GM18507 (cell line): ENCODE measurements at places on chromosomes 13 and 19.

- DNase-seq, result no peak
These were observed 56.2 kb upstream of the RFC3 start for GRCh38 chr13:33761740-33762139.

- DNase-seq, result no peak
These were observed 6.2 kb downstream of the TUBB4A start for GRCh38 chr19:6495947-6496346.

GRCh38 chr13:71493189-71493588 lies 373.8 kb downstream of the DACH1 start:
- no peak for DNase-seq

DNA sequence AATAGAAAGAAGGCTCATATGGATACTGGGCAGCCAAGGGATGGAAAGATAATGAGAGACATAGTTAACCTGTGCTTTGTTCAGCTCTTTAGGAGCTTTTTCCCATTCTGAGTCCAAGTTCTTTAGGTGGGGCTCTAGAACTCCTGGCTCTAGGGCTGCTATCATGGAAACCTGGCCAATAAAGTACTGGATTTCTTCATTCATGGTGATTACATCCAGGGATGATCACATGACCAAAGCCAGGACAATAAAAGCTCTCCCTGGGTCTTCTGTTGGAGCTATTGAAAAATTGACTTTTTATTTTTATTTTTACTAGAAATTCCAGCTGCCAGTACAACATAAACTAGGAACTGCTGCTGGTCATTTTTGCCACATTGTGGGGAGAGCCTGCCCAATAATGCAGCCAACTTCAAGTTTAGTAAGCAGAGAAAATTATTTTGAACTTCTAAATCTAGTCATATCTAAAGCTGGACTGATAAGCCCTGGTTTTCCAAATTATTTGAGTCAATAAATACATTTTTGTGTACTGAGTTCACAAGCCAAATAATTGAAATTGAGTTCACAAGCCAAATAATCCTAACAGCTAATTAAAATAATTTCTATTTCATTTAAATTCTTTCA lies 224.9 kb upstream of the STARD13 start:
- no peak for DNase-seq

DNA sequence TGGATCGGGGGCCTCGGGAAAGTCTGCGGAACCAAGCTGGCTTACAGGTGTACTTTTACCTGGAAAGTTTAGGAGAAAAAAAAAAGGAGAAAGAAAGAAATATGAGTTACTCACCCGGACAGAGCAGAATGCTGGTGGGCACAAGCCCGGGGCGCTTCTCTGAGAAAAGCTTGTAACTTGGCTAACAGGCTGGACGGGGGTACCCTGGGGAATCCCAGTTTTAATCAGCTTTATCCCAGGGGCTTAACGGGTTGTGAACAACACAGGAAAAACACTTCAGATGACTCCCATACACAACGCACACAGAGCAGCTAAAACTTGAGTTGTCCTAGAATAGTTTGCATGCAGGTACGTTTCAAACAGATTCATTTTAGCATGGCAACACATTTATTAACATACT lies 37.3 kb downstream of the KLF2 start:
- DNase-seq, result no peak

- no peak for DNase-seq
These were observed 2.2 kb upstream of the EPS15L1 start for GRCh38 chr19:16473875-16474392.

DNA sequence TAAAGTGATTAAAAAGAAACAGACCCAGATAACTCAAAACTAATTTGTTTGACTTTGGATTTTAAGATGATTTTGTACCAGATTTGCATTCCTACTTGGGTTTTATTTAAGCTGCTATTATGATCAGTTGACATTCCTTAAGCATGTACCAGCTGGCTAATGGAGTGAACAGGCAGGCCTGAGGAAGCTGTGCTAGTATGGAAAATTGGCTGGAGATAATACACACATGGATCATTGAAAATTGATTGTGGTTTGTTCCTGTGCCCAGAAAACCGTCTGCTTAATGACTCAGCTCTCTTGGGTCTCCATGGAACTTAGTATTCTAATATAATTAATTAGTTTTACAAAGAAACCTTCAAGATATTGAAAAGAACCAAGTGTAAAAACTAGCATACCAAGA lies 22.6 kb downstream of the POLR1D start:
- no peak for DNase-seq

DNA sequence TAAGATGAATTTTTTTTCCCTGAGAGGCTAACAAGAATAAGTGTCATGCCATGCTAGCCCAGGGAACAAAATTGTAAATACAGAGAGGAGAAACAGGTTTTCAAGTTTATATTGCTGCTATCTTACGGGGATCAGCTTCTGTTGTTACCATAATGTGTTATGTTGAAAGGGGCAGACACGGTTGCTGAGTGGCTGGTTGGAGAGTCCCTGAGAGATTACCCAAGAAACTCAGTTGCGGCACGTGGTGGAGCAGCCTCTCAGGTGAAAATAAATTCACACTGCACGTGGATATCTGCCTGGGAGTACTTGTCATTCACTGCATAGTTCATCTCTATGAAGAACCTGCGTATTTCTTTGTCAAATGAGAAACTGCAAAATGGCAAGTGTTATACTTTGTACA lies 293.6 kb downstream of the TDRD3 start:
- no peak for DNase-seq

DNA sequence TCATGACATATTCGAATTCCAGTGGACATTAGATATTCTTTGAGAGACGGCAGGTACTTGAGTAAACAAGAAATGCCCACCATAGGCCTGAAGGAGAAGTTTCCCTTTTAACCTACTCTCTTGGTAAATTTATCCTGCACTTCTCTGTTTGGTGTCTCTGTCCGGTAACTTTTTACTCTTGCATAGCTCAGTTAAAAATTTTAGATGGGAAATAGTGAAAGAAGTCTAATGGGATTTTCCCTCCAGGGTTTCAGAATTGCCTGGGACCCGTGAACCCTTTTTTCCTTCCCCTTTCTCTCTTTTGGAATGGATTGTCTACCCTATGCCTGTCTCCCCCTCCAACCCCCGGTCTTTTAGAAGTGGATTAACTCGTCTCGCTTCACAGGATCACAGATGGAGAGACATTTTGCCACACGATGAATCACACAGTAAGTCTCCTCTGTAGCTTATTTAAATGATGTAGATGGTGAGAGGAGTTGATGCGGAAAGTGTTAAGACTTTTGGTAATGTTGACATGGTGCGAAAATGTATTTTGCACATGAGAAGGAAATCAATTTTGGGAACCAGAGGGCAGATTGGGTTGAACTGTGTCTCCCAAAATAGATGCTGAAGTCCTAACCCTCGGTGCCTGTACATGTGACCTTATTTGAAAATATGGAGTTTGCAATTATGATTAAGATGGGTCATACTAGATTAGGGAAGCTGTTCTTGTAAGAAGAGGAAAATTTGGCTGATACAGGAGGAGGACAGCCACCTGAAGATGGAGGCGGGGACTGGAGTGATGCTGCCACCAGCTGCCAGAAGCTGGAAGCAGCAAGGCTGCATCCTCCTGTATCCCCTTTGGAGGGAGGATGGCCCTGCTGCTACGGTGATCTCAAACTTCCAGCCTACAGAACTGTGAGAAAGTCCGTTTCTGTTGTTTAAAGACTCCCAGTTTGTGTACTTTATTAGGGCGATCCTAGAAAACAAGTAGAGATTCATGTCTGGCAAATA lies 711 bp upstream of the MIPEP start:
- DNase-seq, result no peak

DNA sequence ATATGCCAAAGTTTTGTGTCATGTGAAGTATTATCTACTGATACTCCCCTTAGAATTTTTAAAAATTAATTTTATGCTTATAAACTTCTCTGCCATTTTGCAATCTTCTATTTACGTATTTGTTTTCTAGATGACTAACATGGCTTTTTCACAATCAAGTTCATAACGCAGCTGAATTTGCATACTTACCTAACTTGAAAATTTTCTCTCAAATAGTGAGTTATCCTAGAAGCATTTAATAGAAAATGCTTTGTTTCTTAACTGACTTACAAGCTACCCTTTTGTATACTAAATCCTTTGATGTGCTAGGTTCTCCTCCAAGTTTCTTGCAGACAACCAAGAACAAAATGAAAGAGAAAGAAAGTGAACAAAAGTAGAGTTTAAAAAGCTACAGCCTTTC lies 683.5 kb downstream of the LIG4 start:
- no peak for DNase-seq

DNA sequence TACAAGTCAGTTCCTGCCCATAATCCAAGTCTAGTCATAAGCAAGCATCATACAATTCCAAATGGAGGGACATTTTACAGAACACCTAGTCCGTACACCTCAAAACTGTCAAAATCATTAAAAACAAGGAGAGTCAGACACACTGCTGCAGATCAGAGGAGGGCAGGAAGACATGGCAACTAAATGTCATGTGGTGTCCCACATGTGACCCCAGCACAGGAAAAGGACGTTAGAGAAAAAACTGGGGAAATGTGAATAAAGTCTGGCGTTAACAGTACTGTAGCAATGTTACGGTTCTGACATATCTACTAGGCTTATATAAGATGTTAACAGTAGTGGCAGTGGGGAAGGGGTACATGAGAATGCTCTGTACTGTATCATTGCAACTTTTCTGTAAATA lies 2.3 kb downstream of the ZSCAN5A start:
- DNase-seq, result no peak

DNA sequence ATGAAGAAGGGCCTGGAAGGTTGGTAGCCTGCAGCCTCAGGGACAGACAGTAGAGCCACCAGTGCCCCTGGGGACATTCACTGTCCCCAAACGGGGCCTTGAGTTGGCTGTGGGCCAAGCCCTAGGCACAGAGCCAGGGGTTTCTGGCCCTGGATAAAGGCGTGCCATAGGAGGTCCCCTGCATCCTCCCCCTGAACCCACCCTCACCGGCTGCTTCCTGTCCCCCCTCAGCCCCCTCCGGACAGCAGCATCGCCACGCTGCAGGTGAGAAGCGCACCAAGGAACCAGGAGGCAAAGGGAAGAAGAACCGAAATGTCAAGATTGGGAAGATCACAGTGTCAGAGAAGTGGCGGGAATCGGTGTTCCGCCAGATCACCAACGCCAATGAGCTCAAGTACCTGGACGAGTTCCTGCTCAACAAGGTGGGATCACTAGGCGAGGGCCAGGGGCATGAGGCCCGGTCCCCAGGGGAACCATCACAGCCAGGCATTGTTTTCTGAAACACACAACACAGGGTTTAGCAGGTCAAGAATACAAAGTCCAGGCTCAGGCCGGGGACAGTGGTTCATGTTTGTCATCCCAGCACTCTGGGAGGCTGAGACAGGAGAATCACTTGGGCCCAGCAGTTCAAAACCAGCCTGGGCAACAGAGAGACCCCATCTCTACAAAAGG lies 14.6 kb upstream of the USE1 start:
- no peak for DNase-seq

GRCh38 chr13:36920616-36921185 lies 663 bp upstream of the SMAD9 start:
- no peak for DNase-seq

- DNase-seq, result peak; percentile 44
These were observed 49.8 kb upstream of the GTF3A start for GRCh38 chr13:27374650-27375049.

DNA sequence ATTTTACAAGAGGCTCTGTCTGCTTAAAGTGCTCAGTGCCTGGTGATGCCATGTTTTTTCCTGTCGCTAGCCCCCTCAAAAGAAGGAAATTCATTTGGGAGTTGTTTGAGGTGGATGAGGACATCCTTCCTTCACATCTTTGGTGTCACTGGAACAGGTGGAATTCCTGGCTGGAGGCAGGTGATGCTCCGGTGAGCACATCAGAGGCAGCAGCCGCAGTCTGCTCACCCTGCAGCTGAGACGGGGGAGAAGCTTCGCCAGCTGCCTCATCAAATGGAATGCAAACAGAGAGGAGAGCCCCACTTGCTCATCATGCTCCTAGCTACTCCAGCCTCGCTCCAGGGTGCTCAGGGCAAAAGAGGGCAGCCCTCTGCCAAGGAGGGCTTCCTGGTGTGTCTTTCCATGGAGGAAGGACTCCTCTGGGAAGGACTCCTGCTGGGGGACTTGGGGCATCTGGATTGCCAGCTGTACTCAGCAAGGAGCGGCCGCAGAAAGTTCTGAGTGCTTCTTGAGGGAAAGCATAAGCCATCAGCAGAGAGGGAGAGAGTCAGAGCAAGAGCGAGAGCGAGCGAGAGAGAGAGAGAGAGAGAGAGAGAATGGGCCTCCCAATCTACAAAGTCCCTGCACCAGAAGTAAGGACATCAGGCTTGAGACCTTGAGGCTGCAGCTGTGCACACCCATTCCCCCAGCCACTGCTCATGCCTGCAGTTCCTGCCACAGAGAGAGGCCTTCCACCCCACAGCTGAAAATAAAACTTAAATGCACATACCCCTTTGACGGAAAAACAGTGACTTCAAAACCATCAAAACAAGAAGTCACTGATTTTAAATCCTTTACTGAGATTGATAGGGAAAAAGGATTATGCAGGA lies 74.3 kb upstream of the UBL3 start:
- no peak for DNase-seq

DNA sequence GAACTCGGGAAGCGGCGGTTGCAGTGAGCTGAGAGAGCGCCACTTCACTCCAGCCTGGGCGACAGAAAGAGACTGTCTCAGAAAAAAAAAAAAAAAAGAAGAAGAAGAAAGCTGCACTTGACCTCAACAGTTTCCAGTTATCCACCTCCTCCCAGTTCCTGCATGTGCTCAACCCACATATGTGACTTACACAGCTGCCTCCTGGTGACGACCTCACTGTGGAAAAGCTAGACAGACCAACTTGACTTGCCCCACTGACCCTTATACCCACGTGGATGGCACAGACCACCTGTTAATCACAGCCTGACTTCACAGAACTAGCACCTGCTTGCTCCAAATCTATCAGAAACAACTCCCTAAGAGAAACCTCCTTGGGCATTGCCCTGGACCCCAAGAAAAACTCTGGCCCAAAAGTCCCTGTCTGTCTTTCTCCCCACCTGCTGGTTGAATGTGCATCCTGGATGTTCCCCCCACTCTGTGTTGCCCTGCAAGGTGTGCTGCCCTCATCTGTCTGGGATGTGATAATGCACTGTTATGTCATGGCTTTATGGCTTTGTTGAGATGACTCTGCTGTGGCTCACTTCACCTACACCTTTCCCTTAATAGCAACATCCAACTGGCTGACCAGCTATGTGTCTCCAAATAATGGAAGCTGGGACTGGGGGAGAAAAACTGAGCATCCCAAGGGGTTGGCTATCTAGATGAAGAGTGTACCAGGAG lies 2.8 kb downstream of the ZNF20 start:
- DNase-seq, result no peak

DNA sequence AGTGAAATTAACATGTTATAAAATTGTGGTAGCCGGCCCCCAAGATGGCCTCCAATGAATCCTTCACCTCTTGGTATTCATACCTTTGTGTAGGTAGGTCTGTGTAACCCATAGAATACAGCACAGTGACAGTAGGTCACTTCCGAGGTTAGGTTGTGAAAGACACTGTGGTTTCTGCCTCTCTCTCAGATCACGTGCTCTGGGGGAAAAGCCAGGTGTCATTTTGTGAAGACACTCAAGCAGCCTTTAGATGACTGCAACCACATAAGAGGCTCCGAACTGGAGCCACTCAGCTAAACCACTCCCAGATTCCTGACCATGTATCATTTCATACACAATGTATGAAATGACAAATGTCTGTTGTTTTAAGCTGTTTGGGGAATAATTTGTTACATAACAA lies 9.8 kb upstream of the USPL1 start:
- DNase-seq, result peak; percentile 64

- DNase-seq, result no peak
These were observed 167.3 kb downstream of the USP12 start for GRCh38 chr13:27004326-27004725.

GRCh38 chr19:30778961-30779715 lies 407.0 kb downstream of the ZNF536 start:
- DNase-seq, result no peak
